ENCODE measurements at places on chromosomes 5 and 9. TPM values are rescaled to one million over a fixed set of nuclear protein-coding genes. Genes with fewer than 3 reads are reported as not detected.

Gene DCANP1
- total RNA-seq: not detected

Gene DDX31
- 13.3 TPM for total RNA-seq

Gene GARIN3
- total RNA-seq: not detected

Gene CCNO
- total RNA-seq: 0.97 TPM

Gene PCA3
- total RNA-seq: not detected

Gene DBN1
- 139 TPM for total RNA-seq

Gene PAPPA
- total RNA-seq: 78.9 TPM

Gene IL3
- total RNA-seq: not detected

Gene GLDC
- 3.4 TPM for total RNA-seq

Gene N4BP3
- 2.3 TPM for total RNA-seq

Gene FAM78A
- 0.90 TPM for total RNA-seq

Data from cardiac atrium fibroblast (primary cell).